ENCODE measurements at places on chromosomes 5 and 9.

- DNase-seq = no peak
Measured at GRCh38 chr5:55668356-55668755, 43.8 kb downstream of the SLC38A9 start.

- no peak for DNase-seq
Measured at GRCh38 chr9:115596021-115596745, 478.2 kb upstream of the TNC start.

DNA sequence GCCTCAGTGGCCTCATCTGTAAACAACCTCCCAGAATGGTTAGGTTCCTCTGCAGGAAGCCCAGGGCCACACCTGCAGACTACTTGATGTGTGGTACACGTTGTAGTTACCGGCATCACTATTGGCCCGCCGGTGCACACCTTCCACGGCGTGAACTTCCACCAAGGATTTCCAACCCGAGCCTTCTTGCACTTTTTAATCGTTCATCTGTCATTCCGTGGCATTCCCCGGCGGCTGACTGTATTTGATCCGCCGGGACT is 5.3 kb upstream of the TRIM41 start:
- DNase-seq = no peak

DNA sequence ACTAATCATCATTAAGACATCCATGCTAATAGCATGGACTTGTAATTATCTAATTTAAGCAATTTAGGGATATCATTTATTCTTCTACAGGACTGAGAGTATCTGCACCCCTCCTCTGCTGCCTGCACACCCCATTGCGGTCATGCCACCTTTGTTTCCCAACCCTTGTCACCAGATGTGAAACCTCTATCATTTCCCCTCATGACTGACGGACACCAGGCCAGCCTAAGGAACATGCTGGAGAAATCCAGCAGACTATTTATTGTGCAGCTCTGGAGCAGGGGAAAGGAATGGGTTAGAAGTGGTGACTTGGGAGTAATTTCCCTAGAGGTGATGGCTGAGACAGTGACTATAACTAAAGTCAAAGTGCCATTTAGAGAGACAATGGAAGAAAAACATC is 40.7 kb downstream of the UGCG start:
- DNase-seq = no peak

DNA sequence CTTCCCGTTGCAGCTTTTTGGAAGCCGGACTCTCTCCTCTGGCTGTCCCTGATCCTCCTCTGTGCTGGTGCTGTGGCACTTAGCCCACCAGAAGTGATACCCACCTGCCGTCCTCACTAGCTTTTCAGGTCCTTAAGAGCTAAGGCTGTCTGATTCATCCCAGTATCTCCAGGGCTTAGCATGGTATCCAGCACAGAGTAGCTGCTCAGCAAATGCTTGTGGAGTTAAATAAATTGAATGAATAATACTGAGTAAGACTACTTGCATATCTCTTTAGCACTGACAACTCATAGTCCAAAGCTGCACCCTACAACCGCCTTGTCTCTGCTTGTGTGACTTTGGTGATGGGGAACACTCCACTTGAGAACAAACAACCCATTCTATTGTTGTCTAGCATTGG is 7.7 kb upstream of the XPA start:
- no peak for DNase-seq

All from activated CD8-positive, alpha-beta memory T cell treated with anti-CD3 and anti-CD28 coated beads for 1 hour (primary cell).